ENCODE measurements at places on chromosomes 6 and 20.
A peak's percentile ranks its signal among the peaks of the same experiment; 100 is the strongest.

DNA sequence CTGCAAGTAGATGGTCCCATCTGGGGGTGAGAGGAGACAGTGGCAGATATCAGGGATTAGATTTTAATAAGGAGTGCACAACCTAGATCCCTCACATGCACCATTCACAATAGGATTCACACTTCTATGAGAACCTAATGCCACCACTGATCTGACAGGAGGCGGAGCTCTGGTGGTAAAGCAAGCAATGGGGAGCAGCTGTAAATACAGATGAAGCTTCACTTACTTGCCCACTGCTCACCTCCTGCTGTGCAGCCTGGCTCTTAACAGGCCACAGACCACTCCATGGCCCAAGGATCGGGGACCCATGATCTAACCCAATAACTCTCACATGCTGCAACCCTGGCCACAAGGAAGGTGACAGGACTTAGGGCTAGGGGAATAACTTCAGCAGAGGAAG, 75.4 kb downstream of the ZNF133 start:
- no peak for DNase-seq

GRCh38 chr6:139372326-139373153, 1.9 kb downstream of the CITED2 start:
- DNase-seq = no peak

- DNase-seq = no peak
These were observed 291.1 kb downstream of the GJA1 start for GRCh38 chr6:121726596-121726995.

GRCh38 chr6:16251706-16252105, 13.3 kb downstream of the GMPR start:
- no peak for DNase-seq

- no peak for DNase-seq
These were observed 123.8 kb upstream of the MLN start for GRCh38 chr6:33927616-33928015.

GRCh38 chr6:34475238-34475682, 9.4 kb downstream of the PACSIN1 start:
- no peak for DNase-seq

DNA sequence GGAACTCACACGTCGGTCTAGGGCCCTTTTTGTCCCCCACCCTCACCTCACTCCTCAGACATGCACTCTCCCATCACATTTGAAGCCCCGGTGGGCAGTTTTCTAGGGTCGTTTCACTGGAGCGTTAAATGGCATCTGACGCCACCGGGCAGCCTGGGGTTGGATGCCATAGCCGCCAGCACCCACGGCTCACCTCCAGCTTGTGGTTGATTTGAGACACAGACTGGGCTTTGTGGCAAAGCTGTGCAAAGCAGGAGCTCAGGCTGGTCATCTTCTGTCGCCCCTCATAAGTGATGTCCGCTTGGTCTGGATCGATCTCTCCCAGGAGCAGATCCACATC, 530 bp downstream of the GOPC start:
- no peak for DNase-seq

GRCh38 chr20:16488086-16488485, 85.2 kb downstream of the KIF16B start:
- DNase-seq = no peak

- DNase-seq = no peak
These were observed 9.1 kb downstream of the CST5 start for GRCh38 chr20:23870461-23870860.

DNA sequence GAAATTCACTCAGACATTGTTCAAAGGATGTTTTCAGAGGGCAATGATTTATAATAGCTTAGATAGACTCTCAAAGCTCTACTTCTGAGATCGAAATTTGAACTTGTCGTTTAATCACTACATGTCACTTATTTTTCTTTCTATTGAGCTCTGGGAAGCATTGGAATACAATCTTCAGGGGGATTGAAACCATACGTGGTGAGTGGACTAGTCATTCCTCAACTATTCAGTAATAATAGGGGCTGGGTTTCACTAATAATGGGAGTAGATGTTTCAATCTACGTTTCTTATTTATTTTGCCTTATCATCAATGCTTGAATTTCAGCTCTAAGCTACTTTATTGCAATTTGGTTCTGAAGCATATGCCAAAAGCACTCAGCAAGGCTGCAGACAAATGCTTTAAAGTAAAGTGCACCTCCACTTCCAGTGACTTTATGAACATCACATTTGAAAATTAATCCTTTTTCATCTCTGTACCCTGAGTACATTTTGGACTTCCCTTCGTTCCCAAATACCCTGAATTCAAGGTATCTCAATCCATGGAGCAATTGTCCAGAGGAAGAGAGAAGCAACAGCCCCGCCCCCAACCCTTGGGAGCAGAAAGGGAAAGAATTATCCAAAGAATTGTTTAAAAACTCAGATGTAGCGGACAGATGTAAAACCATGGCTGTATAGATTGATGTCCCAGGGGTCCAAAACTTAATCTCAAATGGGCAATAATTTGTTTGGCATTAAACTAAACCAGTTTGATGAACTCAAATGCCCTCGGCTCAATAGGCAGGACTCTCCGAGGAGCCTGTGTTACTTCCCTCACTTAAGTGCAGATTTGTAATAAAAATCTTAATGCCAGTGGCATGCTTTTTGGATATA, 68.1 kb downstream of the HFE start:
- no peak for DNase-seq

GRCh38 chr6:2127484-2127911, 117.9 kb downstream of the GMDS start:
- peak; percentile 22 for DNase-seq

- DNase-seq = no peak
These were observed 14.7 kb upstream of the DST start for GRCh38 chr6:56657354-56657753.

GRCh38 chr6:138302554-138302953, 75.2 kb upstream of the SMIM28 start:
- DNase-seq = no peak

- peak; percentile 30 for DNase-seq
These were observed at the start of gene SNPH for GRCh38 chr20:1266167-1266973. Gene SNPH (plus strand): TSS chr20:1266294. CDS start chr20:1296240, 29,946 bp downstream.

- DNase-seq = no peak
These were observed 232.8 kb downstream of the GRIK2 start for GRCh38 chr6:101626269-101626668.

- DNase-seq = no peak
These were observed 6.8 kb downstream of the JAG1 start for GRCh38 chr20:10667077-10667401.

DNA sequence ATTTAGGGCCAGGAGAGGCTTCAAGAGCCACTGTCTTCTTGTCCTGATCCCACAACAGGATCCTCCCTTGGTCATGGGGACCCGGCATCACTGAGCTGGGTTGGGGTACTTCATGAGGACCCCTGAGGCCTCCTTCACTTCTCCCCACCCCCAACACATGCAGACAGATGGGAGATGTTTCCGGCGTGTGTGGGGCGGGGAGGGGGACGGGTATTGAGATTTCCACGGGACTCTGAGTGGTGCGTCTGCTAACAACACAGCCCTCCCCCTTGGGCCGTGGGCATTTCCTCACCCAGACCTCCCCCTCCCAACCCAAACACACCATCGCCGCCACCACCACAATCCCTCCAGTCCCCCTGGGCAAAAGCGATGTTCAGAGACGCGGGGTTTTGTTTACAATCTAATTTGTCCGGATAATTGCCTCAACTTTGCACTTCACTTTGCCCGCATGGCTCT, 906 bp upstream of the FOXP4 start:
- DNase-seq = no peak

DNA sequence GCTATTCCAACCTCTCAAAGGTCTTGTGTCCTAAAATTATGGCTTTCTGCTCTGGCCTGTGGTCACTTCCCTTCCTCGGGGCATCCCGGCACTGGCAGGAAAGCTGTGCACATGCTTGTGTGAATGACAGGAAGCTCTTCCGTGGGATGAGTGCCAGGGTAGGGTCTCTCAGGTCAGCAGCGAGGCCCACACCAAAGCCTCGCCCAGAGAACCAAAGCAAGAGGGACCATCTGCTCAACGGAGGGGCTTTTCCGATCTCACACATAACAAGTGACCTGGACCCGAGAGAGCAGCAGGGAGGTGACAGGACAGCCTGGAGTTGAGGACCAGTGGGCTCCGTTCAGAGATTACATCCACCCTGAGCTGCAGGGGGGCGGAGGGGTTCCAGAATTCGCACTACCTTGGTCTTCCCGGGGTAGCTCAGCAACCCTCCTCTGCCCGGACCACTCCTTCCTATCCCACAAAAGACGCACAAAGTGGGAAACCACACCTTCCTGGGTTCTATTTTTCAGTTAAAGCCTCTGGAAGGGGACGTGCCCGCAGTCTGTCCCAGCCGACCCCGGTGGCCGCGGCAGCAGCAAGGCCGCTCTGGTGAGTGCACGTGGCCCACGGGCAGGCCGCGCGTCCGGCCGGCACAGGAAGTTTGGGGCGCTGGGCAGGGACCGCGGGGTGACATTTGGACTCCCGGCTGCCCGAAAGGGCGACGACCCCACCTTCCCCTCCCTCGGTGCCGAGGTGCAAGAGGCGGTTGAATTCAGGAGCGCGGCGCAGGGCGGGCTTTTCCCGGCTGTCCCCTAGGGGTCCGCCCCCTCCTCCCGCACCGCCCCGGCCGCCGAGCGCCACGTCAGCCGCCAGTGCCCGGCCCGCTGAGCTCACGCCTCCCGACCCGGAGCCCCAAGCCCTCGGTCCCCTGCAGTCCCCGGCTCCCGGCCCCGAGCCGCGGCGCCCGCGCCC, 988 bp downstream of the TXNDC5 start:
- DNase-seq = no peak

- DNase-seq = no peak
These were observed 4.1 kb downstream of the EBF4 start for GRCh38 chr20:2696646-2697045.

DNA sequence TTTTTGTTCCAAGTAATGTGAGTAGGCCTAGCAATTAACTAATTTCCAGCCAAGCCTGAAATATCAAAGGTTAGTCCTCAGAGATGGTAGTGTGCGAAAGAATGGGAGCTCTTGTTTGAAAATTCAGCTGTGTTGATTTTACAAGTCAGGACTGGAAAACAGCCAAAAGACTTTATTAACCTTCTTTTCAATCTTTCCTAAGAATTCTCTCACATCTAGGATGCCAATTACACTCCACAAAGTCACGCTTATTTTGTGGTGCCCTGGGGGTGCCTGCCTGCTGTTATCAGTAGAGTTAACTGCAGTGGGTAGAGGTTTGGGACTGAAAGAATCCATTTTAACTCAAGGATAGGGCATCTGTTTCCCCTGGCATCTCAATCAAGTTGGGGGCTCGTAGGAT, 30.7 kb upstream of the MAP3K4 start:
- no peak for DNase-seq

GRCh38 chr20:32582659-32583580, 2.2 kb downstream of the NOL4L start:
- no peak for DNase-seq

DNA sequence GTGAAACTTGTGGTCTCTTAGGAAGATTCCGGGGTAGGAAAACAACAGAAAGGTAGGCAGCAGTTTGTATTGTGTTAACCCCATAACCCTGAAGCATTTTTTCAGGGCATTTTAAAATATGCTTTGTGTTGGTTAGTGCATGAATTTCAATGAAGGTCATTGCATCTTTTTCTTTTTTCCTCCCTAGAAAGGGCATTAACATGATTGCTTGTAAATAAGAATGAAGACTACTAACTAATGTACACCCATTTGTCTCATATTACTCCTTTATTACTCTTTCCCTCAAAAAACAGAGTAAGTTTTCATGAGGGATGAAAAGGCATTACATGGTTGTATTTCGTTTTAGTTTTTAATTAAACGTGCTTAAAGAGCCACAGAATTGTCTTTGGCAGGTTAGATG, 141.4 kb downstream of the OGFRL1 start:
- no peak for DNase-seq

GRCh38 chr6:37077905-37078296, 72.4 kb downstream of the FGD2 start:
- DNase-seq = no peak

DNA sequence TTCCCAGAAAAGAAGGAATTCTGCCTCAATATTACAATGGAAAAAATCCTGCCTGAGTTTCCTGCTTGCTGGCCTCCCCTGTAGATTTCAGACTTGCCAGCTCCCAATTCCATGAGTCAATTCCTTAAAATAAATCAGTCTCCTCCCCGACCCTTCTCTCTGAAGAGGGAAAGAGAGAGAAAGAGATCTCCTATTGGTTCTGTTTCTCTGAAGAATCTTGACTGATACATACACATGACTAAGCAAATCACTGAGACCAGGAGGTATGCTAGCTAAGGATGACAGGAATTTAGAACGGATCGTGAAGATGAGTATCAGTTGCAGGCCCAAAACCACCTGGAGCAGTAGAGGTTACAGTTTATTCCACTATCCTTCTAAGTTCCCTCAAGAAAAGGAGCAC, 11.3 kb upstream of the RBM24 start:
- DNase-seq = no peak

DNA sequence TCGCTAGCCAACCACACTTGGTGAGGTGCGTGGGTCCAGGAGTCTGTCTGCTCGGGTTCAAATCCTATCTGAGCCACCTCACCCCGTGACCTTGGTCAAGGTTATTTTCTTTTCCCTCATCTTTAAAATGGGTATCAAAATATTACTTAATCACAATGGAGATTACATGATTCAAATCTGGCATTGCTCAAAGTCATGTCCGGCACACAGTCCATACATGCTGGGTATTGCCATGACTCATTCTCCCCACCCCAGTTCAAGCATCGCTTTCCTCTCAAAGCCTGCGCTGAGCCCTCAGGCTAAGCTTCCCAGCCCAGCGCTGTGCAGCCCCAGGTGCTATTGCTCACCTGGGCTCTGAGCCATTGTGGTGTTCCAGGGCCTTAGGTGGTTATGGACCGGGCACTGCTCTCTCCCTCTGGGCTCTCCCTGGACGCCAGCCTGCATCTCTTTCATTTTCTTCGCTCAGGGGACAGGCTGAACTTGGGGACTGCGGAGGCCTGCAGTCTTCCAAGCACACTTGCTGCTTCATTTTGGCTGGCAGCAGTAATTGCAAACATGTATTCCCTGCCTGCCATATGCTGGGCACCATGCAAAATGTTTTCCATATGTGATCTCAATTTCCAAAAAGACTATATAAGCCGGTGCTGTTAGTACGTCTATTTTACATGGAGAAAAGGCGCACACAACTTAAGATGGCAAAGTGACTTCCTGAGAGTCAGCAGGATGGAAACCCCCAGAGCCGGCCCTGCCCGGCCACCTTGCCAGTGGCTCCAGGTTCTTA, 27.3 kb downstream of the WRNIP1 start:
- DNase-seq = no peak

- no peak for DNase-seq
These were observed 16.1 kb upstream of the LMBRD1 start for GRCh38 chr6:69812746-69813427.

- DNase-seq = no peak
These were observed 24.4 kb upstream of the BNIP5 start for GRCh38 chr6:36361071-36361470.

DNA sequence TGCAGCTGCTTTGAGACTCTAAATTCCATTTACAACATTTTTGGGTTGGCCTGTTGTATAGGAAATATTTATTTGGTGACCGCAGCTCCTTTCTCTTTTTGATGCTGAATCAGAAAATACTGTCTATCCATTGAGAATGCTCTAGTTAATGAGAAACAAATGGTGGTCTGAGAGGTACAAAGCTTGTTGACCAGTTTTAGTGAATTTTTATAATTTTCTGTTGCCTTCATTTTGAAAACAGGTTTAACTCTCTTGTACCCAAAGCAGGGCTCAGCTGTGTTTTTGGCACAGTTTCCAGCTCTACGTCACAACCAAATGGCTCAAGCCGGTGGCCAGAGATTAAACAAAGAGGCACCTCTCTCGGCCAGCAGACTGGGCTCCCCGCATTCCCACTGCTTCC, 113.2 kb downstream of the FNDC1 start:
- DNase-seq = no peak

GRCh38 chr20:25274891-25275812, 27.3 kb downstream of the PYGB start:
- no peak for DNase-seq

All from stimulated activated CD4-positive, alpha-beta T cell treated with anti-CD3 and anti-CD28 coated beads, Interleukin-1b, Interleukin-23, amount 100 ng/mL, for 24 hours (primary cell).